ENCODE measurements at places on chromosomes 7 and 10. TPM values are rescaled to one million over a fixed set of nuclear protein-coding genes. Genes with fewer than 3 reads are reported as not detected.

Gene SEMA3D
- total RNA-seq, result 0.36 TPM

Gene ERVW-1
- total RNA-seq, result not detected

Gene NUTM2B
- total RNA-seq, result 0.36 TPM

Gene FANK1
- 1.4 TPM for total RNA-seq

Gene MGMT
- 18.7 TPM for total RNA-seq

Gene GRM3
- not detected for total RNA-seq

Gene CREB5
- total RNA-seq, result 4.0 TPM

GRCh38 chr10:106500041-106500924 lies 664.2 kb downstream of the SORCS1 start:
- no peak for DNase-seq

- no peak for DNase-seq
These were observed 768.5 kb downstream of the NXPH1 start for GRCh38 chr7:9201928-9202327.

- DNase-seq, result no peak
These were observed 45.6 kb downstream of the AP3M1 start for GRCh38 chr10:74104996-74105395.

- DNase-seq, result peak; percentile 85
These were observed 560.5 kb downstream of the PARD3 start for GRCh38 chr10:34254596-34254995.

DNA sequence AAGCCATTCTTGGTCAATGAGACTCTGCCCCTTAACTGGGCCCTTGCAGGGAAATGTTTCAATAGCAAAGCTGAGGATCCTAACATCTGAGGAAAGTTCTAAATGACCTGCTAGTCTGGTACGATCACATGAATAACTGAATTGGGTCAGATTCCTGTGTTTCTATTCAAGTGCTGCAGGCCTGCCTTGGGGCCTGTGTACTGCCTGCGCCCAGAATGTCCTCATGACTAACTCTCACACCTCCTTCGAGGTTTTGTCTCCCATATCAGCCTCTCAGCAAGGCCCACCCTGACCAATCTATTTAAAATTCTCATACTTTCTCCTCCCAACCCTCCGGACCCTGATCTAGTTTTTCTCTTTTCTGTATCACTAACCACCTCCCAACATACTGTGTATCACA lies 4.4 kb downstream of the JAZF1 start:
- no peak for DNase-seq

GRCh38 chr10:11006428-11006825 lies 11.2 kb upstream of the CELF2 start:
- DNase-seq, result no peak

DNA sequence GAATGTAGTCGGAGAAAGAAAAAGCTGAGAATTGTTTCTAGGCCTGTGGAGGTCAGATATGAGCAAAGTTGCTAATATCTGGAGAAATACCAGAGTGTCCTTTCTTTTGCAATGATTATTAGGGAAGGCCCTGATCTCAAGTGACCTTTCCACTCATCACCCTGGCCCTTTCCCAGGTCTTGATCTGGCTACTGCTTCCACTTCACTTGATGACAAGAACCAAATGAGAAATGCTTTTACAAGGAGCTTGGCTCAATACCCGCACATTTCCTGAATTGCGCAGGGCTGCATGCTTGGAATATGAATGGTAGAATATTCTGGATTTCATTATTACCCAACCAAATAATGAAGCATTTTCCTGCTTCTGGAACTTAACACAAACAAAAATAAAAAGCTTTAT lies 104.6 kb downstream of the ITGB8 start:
- no peak for DNase-seq

DNA sequence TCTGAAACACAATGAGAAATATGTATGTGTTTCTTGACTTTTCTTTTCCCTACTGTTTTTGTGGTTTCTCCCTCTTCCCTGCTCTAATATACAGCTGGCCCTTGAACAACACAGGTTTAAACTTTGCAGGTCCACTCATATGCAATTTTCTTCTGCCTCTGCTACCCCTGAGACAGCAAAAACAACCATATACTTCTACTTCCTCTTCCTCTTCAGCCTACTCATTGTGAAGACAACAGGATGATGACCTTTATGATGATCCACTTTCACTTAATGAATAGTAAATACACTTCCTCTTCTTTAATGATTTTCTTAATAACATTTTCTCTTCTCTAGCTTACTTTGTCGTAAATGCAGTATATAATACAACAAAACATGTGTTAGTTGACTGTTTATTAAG lies 35.0 kb upstream of the DGKB start:
- no peak for DNase-seq

DNA sequence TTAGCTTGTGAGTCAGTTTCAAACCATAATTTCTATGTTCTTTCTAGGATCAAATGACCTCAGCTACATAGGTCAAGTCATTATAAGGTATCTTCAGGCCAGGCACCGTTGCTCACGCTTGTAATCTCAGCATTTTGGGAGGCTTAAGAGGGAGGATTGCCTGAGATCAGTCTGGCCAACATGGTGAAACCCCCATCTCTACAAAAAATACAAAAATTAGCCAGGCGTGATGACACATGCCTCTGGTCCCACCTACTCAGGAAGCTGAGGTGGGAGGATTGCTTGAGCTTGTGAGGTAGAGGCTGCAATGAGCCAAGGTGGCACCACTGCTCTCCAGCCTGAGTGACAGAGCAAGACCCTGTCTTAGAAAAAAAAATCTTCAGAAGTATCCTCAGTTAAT lies 362.3 kb downstream of the GATA3 start:
- DNase-seq, result no peak

GRCh38 chr7:47326220-47326619 lies 255.7 kb downstream of the TNS3 start:
- no peak for DNase-seq

DNA sequence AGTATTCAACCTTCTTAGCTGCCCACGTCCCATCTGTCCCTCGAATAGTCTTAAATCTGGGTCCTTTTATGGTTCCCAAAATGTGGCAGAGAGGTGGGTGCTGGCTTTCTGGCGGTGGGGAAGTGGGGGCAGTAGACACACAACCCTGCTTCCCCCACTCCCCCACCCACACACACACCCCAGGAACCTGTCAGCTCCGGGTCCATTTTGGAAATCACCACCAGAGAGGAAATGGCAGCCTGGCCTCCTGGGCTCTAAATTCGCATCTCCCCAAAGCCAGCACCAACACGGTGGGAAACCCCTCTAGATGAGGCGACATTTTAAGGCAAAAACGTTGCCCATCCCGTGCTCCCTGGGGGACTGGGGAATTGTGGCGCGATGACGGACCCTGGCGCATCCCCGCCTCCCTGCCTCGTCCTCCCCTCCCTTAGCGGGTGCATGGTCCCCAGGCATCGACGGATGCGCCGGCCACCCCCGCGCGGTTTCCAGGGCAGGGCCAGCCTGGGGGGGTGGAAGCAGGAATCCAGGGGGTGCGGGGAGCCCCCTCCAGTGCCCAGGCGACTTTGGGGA lies 702 bp downstream of the TMEM130 start:
- no peak for DNase-seq

DNA sequence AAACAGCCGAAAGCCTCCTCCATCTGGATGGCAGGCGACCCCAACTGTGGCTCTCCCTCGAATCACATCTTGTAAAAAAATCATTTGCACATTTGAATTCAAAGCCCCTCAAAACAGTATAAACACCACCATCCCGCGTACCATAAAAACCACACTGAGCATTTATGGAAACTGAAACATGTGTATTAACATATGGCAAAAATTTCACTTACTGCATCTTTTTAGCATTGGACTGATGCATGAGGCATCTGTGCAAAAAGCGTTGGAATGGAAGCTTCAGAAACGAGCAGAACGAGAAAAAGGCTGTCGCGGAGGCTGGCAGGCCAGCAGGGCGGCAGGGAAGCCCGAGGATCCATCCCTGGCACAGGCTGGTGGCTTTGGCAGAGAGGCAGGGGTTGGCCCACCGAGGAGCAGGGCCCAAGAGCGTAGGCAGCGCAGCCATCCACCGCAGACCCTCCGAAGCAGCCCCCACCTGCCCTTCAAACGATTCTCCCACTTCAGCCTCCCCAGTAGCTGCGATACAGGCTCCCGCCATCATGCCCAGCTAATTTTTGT lies 39.3 kb upstream of the CUX1 start:
- DNase-seq, result no peak

GRCh38 chr10:6958254-6958653 lies 378.2 kb upstream of the PRKCQ start:
- DNase-seq, result peak; percentile 46

- DNase-seq, result no peak
These were observed 424 bp upstream of the CYP2W1 start for GRCh38 chr7:982511-983003.

DNA sequence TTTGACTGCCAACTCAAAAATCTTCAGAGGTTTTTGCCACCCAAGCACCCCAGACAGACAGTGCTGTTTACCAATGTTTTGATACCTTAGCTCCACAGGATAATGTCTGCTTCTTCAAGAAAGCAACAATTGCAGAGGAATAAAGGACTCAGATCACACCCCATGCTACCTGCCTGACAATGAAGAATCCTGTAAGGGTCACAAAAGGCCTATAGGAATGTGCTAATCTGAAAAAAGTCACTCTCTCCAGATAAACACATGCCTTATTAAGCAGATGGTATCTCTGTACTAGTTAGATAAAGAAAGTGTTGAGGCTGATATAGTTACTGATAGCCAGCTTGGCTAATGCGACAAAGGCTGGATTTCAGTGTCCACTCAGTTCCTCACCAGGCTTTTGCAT lies 1076.7 kb upstream of the SORCS1 start:
- no peak for DNase-seq

GRCh38 chr10:1745780-1746456 lies 8.6 kb upstream of the ADARB2 start:
- no peak for DNase-seq
